ENCODE measurements at places on chromosomes 6 and 20. TPM values are rescaled to one million over a fixed set of nuclear protein-coding genes. Genes with fewer than 3 reads are reported as not detected.

NKAIN4 gene
- total RNA-seq, result not detected

TP53TG5 gene
- not detected for total RNA-seq

LGSN gene
- total RNA-seq, result not detected

RBM39 gene
- 291 TPM for total RNA-seq

BLOC1S5 gene
- total RNA-seq, result 19.1 TPM

GGTLC1 gene
- not detected for total RNA-seq

TTBK1 gene
- 0.12 TPM for total RNA-seq

ECI2 gene
- 91.0 TPM for total RNA-seq

PLA2G7 gene
- total RNA-seq, result not detected

CYP39A1 gene
- not detected for total RNA-seq

FOXA2 gene
- total RNA-seq, result not detected

ADGRG6 gene
- total RNA-seq, result 99.3 TPM

SULF2 gene
- total RNA-seq, result 140 TPM

ATP6V1G2 gene
- total RNA-seq, result 0.84 TPM

BPIFB1 gene
- total RNA-seq, result not detected

GSTA1 gene
- total RNA-seq, result not detected

SLC17A9 gene
- 49.4 TPM for total RNA-seq

SIRPB1 gene
- total RNA-seq, result 6.5 TPM

SYCP2 gene
- total RNA-seq, result 0.35 TPM

DEFB132 gene
- not detected for total RNA-seq

CST2 gene
- not detected for total RNA-seq

TNNC2 gene
- total RNA-seq, result not detected

PRPH2 gene
- total RNA-seq, result 0.48 TPM

CLIC5 gene
- total RNA-seq, result 0.14 TPM

TAB2 gene
- 34.2 TPM for total RNA-seq

ERVFRD-1 gene
- not detected for total RNA-seq

PROKR2 gene
- total RNA-seq, result not detected

KIAA1755 gene
- total RNA-seq, result 0.51 TPM

IL20RA gene
- total RNA-seq, result not detected

TINAG gene
- total RNA-seq, result 0.21 TPM

SPTLC3 gene
- 0.23 TPM for total RNA-seq

COL11A2 gene
- 1.7 TPM for total RNA-seq

MYMX gene
- total RNA-seq, result not detected

GFOD1 gene
- 26.3 TPM for total RNA-seq

PTCRA gene
- total RNA-seq, result not detected

BCAS1 gene
- total RNA-seq, result not detected

RAMACL gene
- total RNA-seq, result 4.0 TPM

C6orf141 gene
- 13.7 TPM for total RNA-seq

ELOVL4 gene
- 4.1 TPM for total RNA-seq

ALDH8A1 gene
- 0.95 TPM for total RNA-seq

TBXT gene
- not detected for total RNA-seq

ZDHHC14 gene
- total RNA-seq, result 23.6 TPM

SLC22A3 gene
- total RNA-seq, result not detected

LINC00237 gene
- not detected for total RNA-seq

All from endothelial cell of umbilical vein (primary cell).